ENCODE measurements at places on chromosomes 1 and 21. TPM values are rescaled to one million over a fixed set of nuclear protein-coding genes. Genes with fewer than 3 reads are reported as not detected.

The SPRR3 gene
- not detected for polyA plus RNA-seq

The PLCH2 gene
- polyA plus RNA-seq, result 5.5 TPM

The ASB17 gene
- not detected for polyA plus RNA-seq

The GPR25 gene
- not detected for polyA plus RNA-seq

The GUCA2B gene
- polyA plus RNA-seq, result not detected

The AHCTF1 gene
- polyA plus RNA-seq, result 6.7 TPM

The GJB3 gene
- polyA plus RNA-seq, result not detected

The STUM gene
- polyA plus RNA-seq, result 8.0 TPM

The FYB2 gene
- polyA plus RNA-seq, result not detected

The ADAMTSL4 gene
- 2.4 TPM for polyA plus RNA-seq

The DMBX1 gene
- polyA plus RNA-seq, result not detected
